Occipital lobe (tissue), 3 donors: ENCODE measurements at places on chromosomes 3 and 15.
A peak's percentile ranks its signal among the peaks of the same experiment; 100 is the strongest.

GRCh38 chr3:169668957-169669741 lies 5.6 kb upstream of the MECOM start:
- DNase-seq: peak; percentile 2

DNA sequence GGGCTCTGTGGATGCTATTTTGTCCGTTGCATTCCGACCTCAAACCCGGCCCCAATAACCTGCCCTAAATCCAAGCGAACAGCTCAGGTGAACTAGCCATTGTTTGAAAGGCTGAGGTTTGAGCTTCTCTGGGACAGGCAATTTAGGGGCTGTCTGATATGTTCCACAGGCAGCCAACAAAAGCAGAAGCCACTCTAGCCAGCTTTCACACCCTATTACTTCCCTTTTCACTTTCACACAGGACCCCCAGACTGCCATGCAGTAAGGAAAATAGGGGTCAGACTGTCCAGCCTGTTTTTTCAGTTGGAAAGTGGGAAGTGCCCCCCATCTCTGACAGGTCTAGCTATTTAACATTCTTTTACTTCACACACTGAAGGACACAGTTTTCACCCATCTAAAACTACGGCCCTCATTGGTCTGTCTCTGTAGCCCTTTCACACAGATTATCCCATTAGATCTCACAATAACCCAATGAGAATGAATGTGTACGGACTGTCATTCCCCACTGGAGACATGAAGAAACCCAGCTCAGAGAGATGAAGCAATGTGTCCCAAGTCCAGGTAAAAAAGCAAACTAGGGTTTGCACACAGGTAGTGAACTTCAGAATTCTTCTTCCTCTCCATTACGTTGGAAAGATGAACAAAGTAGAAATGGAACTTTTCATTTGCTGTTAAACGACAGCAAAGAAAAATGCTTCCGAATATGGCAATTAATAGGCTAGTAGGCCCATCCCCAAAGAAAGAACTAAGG lies 1.9 kb downstream of the CCDC12 start:
- DNase-seq: no peak

- DNase-seq: peak; percentile 2
Measured at GRCh38 chr15:100438570-100438969, 90.2 kb downstream of the CERS3 start.

DNA sequence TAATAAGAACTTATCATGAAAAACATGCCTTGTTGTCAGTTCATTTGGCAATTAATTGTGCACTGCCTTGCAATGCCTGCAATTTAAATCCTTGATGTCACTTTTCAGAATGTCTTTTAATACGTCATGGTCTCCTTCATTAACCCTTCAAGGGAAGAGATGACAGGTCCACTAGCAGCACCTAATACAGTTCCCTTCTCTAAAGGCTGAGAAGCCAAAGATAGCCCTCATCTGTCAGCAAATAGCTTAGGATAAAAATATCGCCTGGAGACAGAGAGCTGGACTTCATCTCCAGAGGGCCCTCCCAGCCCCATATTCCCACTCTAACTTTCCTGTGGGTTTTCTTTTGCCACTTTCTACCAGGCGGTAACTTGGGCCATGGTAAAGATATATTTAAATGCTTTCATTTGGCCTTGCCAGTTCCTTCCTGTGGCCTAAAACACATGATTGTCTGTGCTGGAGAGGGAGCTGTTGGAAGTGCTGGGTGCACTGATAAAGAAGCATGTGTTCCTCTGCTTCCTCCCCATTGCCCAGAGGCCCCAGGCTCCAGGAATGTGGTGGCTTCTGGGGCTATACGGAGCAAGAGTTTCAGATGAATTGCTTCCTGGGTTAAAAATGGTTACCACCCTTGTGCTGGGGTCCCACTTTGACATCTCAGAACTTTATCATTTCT lies 76.3 kb upstream of the UMPS start:
- no peak for DNase-seq

DNA sequence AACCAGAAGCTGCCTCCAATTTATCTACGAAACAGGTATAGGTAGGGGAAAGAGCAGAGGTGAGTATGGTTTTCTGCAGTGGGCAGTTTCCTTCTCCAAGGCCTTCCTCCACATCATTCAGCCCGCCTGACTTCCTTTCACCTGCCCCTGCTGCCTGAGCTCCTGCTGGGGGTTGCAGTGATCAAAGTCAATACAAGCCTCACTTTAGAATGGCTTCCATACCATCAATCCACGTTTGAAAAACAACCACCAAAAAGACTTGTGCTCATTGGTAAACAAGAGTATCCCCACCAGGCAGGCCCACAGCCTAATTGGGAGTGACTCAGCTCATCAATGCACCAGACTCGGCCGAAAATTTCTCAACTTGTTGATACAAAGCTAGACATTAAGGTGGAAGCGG lies 159.9 kb downstream of the MAGI1 start:
- DNase-seq: no peak

GRCh38 chr3:168722091-168722490 lies 626.4 kb upstream of the GOLIM4 start:
- DNase-seq: no peak

GRCh38 chr3:150588027-150588830 lies 14.9 kb upstream of the SELENOT start:
- DNase-seq: no peak

GRCh38 chr15:90981681-90982080 lies 12.7 kb downstream of the PRC1 start:
- DNase-seq: no peak

DNA sequence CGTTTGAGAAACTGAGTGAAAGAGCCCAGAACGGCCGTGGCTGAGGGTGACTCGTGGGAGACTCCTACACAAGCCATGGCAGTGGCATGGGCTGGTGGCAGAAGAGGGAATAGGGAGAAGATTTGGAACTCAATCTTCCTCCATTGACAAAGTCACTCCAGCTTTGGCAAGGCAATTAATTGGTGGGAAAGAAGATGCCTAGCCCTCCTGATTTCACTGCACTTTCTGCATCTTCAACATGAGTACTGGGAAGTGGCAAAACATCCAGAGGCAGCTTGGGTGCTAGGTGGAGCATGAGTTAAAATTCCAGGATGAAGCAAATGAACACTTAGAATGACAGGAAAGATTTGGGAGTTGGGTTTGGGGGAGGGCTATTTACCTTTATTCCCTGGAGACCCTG lies 1.4 kb upstream of the TGFBR2 start:
- no peak for DNase-seq

DNA sequence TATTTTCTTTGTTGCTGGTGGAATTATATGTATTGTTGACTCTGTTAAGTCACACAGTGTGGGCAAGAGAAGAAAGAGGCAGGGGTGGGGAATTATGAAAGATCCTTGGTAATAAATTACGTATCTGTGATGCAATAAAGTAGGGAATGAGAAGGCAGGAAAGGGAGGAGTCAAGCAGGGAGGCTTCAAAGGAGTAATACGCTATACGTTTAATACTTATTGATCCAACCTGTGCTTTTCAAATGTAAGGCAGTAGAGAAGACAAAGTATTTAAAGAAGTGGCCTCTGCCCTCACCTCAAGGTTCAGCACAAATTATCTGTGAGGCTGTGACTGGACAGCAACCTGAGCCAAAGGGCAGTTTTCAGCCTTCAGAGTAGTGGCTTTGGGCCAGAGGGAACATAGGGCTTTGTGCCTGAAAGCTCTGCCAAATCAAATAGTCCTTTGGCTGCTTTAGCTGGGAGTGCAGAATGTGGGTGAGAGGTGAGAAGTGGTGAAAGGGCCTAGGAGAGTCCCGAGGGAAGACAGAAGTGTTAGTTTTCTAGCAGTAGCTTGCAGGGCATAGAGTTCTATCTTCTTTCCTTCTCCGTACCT lies 1.2 kb upstream of the PLIN1 start:
- DNase-seq: no peak
